Stomach (tissue), 19 donors: ENCODE measurements at places on chromosomes 11 and 22. TPM values are rescaled to one million over a fixed set of nuclear protein-coding genes. Genes with fewer than 3 reads are reported as not detected.

- DNase-seq: peak; percentile 86
Measured at GRCh38 chr22:25488244-25489020, 76.0 kb upstream of the GRK3 start.

DNA sequence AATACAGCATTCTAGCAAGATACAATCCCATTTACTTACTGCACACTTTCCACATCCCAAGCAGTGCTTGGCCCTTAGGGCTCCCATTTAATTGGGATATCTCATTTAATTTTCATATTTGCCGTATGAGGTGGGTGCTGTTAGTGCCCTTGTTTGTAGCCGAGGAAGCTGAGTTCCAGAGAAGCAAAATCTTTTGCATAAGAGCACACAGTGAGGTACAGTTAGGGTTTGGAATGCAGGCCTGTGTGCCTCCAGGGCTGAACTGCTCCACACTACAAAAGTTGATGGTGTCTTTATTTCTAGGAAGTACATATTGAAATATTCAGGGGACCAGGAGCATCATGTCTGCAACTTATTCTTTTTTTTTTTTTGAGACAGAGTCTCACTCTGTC is 15.5 kb upstream of the TIMP3 start:
- DNase-seq: no peak

The SEPTIN3 gene
- polyA plus RNA-seq: 0.63 TPM

The DNAJB7 gene
- polyA plus RNA-seq: not detected

DNA sequence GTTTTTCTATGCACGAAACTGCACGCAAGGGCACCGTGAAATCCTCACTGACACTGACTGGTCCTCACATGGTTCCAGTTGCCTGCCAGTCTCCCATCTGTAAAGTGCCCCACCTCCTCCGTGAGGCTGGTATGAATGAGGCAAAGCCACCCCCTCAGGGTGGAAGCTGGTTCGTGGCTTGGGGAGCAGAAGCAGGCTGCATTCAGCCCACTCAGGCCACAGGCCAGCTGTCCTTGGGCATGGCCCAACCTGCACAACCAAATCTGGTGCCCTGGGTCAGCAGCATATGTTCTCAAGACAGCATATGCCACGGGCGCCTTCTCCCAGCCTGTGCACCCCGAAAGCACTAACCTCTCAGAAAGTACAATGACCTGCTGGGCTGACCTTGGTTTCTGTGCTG is 29.3 kb downstream of the SERPINH1 start:
- no peak for DNase-seq

DNA sequence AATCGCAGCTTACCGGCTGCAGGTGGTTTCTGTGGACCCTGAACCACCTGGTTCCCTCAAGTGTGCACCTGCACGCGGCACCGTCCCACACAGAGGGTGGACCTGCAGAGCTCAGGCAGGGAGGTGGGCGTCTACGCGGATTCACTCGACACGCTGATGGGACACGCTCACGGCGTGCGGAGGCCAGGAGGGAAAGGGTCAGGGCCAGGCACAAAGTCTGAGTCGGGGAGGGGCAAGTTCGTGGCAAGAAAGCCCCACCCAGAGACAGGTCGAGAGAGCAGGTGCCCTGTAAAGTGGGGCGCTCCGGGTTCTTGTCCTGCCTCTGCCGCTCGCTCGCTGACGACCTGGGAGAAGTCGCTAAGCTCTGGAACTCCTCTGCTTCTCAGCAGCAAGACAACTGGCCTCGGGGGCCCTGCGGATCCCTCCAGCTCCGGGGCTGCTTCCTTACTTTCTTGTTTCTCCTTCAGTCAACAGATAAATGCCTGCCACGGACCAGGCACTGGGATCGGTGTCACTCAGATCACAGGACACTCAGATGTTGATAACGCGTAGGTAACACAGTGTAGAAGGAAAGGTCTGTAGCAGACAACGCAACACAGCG is 72.4 kb upstream of the NUP50 start:
- DNase-seq: no peak

GRCh38 chr11:120332822-120333716 is 3.1 kb upstream of the ARHGEF12 start:
- no peak for DNase-seq

The C11orf87 gene
- polyA plus RNA-seq: not detected

GRCh38 chr11:2927851-2928604 is 1.2 kb downstream of the PHLDA2 start:
- no peak for DNase-seq

DNA sequence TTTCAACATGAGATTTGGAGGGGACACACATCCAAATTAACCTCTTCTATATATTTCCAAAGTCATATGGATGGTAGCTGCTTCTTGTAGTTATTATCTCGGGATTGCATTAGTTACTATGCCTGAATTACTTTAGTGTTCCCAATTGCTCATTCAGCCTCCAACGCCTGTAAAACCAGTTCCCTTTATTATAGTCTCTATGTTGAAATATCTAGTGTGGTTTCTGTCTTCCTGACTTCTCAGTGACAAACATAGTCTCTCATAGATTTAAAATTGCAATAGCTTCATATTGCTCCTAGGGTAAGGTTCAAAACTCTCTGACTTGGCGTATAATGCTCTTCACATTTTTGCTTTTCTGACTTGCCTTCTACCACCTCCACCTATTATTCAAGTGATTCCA is 366.4 kb downstream of the CASP12 start:
- no peak for DNase-seq

DNA sequence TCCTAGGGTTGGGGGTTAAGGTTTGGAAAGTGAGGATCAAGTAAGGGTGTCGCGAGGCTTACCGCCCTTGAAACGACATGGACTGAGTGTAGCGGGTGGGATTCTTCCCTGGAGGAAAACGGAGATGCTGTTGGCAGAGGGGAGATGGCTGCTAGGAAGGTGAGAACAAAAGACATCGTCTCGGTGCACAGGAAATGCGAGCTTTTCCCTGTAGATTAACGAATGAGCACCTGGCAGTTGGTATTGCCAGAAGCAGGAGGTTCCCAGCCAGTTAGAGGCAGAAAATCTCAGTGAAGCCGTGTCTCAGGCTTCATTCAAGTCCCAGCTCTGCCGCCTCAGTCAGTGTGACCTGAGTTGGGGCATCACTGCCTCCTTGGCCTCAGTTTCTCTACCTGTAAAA is 1.4 kb upstream of the LHFPL7 start:
- DNase-seq: no peak

DNA sequence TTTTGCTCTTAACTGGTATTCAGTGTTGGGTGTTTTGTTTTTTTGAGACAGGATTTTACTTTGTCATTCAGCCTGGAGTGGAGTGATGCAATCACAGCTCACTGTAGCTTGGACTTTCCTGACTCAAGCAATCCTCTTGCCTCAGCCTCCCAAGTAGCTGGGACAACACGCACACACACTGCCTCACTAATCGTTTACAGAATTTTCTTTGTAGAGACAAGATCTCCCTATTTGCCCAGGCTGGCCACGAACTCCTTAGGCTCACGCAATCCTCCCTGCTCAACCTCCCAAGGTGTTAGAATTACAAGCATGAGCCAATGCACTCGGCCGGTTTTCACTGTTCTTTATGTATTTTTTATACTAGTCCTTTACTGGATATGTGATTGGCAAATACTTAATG is 51.0 kb upstream of the IGLL5 start:
- no peak for DNase-seq

- DNase-seq: no peak
Measured at GRCh38 chr11:73189723-73190556, 28.1 kb upstream of the P2RY2 start.

The YAP1 gene
- polyA plus RNA-seq: 24.0 TPM

The CARD18 gene
- not detected for polyA plus RNA-seq

DNA sequence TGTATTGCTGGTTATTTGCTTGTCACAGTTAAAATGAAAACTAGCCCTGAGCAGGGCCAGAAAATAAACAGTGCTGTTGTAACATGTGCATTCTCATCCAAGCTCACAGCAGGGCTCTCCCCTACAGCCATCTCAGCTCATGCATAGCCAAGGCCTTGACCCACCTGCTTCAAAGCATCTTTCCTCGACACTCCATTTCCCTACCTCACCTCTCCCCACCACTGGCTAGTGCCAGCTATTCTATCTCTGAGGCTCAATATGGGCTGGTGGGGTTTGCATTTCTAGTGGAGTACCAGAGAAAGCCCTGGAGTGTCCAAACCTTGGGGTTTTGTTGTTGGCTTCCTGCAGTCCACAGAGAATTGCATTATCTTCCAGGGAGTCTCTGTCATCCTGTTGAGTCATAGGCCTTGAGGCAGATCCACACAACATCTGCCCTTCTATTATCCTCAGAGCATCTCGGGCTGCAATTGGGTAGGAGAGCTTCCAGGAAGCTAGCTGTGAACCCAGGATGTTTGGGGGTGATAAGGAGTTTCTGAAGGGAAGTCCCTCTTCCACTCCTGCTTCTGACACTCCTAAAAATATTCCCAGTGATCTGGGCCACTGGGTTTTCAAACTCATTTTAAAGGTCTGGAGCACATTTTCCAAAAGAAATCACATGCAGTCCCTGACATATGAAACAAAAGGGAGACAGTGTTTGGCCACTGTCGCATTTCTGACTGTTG is 36.1 kb upstream of the AMOTL1 start:
- DNase-seq: no peak

GRCh38 chr22:30457981-30458380 is 13.8 kb downstream of the SEC14L3 start:
- DNase-seq: no peak

DNA sequence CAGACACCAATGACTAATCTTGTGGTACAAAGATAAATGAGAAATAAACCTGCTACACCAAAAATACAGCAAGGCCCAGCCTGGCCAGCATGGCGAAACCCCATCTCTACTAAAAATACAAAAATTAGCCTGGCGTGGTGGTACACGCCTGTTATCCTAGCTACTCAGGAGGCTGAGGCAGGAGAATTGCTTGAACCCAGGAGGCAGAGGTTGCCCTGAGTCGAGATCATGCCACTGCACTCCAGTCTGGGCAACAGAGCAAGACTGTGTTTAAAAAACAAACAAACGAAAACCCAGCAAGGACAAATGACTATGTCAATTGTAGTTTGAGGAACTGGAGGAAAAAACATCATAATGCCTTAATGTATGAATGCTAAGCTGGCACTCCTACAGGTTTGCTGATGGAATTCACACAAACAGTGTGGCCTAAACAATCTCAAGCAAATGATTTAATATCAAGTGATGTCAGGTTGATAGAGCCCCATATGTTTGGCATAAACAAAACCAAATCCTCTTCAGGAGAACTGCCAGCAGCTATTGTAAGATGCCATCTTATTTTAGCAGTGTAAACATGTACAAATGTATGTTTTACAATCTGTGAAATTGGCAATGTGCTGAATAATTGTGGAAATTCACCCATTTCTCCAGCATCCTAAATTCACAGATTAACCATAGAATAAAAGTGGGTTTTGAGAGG is 20.0 kb downstream of the MMP7 start:
- DNase-seq: no peak

DNA sequence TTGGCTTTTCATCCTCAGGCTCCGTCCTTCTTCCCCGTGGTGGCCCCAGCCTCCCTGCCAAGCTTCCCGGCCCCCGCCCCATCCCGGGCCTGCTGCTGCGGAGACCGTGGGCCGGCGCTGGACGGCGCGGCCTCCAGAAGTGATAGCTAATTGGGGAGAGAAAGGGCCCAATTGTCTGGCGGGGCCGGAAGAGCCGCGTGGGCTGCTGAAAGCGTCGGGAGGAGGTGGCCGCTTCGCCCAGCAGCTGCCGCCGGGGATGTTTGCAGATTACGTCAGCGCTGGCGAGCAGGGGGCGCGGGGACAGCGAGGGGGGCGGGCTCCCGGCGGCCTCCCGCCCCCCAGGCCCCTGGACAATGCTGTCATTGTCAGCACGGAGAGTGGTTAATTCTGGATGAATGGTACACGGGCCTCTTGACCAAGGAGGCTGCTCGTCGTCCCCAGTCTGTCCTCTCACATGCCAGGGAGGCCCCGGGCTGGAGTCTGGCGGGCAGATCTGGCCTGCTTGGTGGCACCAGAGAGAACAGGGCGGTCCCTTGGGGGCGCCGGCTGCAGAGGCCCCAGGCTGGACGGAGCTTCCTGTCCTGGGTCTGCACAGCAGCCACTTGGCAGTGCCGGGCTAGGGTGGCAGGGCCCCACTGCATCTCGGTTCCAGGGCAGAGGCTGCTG is 1.6 kb downstream of the SMIM38 start:
- peak; percentile 94 for DNase-seq

DNA sequence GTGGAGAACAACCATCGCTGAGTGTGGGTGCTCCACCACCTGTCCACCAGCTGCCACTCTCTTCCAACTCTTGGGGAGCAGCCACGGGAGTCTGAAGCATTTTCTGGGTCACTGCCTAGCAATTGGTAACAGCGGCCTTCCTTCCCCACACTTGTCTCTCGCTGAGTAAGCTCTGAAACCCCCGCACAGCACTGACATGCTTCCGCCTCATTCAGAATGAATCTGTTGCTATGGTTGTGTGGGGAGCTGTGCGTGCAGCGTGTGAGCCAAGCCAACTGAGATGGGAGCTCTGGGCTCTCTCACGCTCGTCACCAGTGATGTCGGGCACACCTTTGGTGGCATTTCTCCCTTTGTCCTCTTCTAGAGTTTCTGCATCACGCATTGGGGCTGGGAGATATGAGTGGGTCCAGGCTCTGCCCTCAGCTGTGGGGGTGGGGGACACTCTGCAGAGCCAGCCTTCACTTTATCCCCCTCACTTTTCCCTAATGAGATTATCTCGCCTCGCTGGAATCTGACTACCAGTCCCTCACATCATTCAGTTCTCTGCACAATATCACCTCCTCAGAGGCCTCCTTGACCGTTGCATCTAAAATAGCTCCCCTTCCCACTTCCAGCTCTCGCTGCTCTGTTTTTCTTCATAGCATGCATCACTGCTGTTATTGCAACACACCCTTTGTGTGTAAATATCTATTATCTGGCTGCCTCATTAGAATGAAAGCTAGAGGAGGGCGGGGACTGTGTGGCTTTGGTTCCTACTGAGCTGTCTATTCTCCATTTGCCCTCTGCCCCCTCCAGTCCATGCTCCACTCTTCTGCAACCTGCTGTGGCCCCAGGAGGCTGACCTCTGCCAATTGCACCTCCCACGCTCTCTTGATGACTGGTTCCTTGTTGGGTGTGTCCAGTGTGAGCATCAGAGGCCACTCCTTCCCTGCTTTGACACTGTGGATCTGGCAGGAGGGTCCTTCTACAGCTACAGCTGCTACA is 569.9 kb upstream of the CADM1 start:
- peak; percentile 78 for DNase-seq

GRCh38 chr11:118056806-118057205 is 20.1 kb upstream of the TMPRSS4 start:
- no peak for DNase-seq

The BBOX1 gene
- not detected for polyA plus RNA-seq

GRCh38 chr11:58594826-58595225 is 16.0 kb downstream of the ZFP91 start:
- DNase-seq: no peak

The CASP1 gene
- polyA plus RNA-seq: 19.9 TPM

GRCh38 chr11:113874581-113875233 is 665 bp downstream of the USP28 start:
- no peak for DNase-seq
